ENCODE measurements at places on chromosomes 1 and 21.

GRCh38 chr1:175530622-175531375, 212.6 kb downstream of the TNR start:
- DNase-seq: no peak

DNA sequence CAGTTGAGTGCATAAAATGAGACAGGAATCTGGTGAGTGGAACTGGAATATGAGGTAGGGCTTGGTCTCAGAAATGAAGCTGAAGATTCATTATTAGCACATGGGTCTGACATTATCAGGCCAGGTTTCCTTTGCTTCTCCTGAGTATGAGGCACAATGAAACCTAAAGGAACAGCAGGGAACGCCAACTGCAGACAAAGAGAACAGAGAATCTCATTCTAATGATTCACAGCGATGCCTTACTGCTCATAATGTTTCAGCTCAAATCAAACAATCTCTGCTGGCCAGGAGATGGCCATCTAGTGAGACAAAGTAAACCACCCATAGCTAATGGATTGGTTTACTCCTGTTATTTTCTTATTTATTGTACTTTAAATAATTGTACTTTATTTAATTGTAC, 133.5 kb downstream of the C1orf21 start:
- DNase-seq: no peak

DNA sequence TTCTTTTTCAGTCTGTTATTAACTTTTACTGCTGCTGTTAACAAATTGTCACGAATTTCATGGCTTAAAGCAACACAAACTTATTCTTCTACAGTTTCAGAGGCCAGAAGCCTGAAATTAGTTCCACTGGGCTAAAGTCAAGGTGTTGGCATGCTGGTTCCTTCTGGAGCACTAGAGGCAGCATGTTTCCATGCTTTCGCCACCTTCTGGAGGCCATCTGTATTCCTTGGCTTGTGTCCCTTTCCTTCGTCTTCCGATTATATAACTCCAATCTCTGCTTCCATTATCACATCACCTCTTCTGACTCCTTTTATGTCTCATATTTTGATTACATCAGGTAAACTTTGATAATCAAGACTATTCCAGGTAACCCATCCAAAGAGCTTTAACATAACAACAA, 1742.1 kb downstream of the BRINP3 start:
- no peak for DNase-seq

DNA sequence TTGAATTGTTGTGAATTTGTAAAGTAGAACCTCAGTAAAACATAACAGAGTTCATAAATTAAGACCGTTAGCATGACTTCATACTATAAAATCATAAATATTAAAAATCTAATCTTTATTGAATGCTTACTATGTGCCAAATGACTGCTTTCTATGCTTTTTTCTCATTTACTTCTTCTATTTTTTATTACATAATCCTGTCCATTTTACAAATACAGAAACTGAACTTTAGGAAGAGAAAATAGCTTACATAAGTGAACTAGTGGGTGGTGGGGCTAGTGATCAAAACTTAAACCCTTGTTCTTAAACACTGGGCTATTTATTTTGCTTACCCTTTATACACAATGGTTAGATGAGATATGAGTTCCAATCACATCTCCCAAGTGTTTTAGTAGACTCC, 122.3 kb downstream of the ZC3H11B start:
- DNase-seq: no peak

- no peak for DNase-seq
These were observed 6.4 kb upstream of the ERI3 start for GRCh38 chr1:44361478-44361877.

GRCh38 chr1:175171036-175171913, 21.3 kb downstream of the KIAA0040 start:
- no peak for DNase-seq

DNA sequence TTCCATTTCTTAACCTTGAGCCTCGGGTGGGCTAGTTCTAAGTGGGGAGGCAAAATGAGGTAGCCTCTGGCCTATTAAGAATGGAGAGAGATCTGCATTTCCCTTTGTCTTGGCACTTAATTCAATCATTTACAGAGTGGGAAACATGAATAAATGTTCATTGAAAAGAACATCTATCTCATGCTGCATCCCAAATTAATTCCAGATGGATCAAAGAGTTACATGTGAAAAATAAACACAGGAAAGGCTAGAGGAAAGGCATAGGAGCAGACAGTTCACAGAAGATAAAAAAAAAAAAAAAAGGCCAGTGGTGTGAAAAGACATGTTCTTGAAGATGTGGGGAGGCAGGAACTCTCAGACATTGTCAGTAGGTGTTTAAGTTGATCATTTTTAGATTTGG, 35.7 kb upstream of the EPS8L3 start:
- DNase-seq: no peak

DNA sequence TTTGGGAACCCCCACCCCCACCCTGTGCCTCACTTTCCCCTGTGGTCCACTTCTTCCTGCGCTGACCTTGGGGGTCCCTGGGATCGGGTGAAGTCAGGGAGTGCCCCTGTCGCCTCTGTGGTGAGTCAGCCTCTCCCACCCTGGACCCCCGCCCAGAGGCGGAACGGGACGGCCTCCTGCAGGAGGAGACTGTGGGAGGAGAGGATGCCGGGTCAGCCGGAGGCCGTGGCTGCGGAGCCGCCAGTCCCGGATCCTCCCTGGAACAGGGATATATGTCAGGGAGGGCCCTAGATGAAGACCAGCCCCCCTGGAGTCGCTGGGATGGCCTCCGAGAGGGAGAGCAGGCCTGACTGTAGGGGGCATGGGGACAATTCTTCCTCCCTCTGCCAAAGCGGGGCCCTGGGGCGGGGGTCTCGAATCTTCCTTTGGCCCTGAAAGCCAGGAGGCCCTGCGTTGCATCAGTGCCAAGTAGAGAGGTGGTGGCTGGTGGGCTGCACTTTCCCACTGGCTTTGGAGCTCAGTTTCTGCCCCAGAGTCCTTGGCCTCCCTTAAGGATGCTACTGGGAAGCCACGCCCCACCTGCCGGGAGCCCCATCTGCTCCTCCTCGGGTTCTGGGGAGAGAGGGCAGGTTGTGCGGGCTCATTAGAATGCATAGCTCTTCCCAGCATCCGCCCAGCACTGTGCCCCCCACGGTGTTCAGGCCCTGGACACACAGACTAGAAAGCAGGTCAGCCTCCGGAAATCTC, 930 bp downstream of the ARHGEF10L start:
- no peak for DNase-seq

DNA sequence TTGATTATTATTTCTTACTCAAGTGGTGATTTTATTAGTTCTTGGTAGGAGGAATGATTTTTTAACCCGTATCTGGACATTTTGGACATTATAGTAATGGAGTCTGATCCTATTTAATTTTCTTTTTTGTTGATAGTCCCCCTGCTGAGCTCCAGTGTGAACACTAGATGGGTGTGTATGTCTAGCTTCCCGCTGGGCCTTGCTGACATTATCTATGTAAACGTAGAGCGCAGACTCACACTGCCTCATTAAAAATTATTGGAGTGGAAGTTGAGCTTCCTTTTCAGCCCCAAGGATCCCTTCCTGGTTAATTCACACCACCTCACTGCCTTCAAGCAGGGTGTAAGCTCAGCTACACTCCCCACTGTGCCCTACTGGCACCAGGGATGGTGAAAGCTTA, 467.6 kb upstream of the PKN2 start:
- no peak for DNase-seq

- DNase-seq: no peak
These were observed 15.2 kb downstream of the STYXL2 start for GRCh38 chr1:167109125-167109524.

DNA sequence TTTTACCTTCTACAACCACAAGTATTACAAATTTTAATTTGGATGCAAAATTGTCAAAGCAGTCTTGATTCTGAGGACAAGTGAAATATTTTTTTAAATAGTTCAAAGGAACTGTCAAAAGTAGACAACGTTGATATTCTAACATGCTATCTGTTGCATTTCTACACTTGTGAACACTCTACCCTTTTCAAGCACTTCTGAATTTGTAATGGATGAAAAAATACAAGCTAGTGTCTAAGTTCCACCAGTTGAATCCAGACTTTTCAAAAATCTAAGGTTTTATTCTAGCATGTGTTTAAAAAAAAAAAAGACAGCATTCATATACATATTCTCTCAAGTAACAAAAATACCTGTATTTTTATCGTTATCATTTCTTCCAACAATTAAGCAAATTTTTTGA, 2.1 kb downstream of the ARID4B start:
- no peak for DNase-seq

GRCh38 chr1:175200678-175201521, 8.3 kb upstream of the KIAA0040 start:
- no peak for DNase-seq

- no peak for DNase-seq
These were observed 72.7 kb upstream of the AK4 start for GRCh38 chr1:65075123-65075976.

- DNase-seq: peak; percentile 19
These were observed 270.2 kb upstream of the CSF3R start for GRCh38 chr1:36752891-36753361.

GRCh38 chr1:160567858-160568682, 11.2 kb downstream of the CD84 start:
- no peak for DNase-seq

- DNase-seq: no peak
These were observed 8.5 kb upstream of the WDR47 start for GRCh38 chr1:109050228-109050995.

- DNase-seq: peak; percentile 32
These were observed 25.2 kb upstream of the KIF26B start for GRCh38 chr1:245129319-245130240.

DNA sequence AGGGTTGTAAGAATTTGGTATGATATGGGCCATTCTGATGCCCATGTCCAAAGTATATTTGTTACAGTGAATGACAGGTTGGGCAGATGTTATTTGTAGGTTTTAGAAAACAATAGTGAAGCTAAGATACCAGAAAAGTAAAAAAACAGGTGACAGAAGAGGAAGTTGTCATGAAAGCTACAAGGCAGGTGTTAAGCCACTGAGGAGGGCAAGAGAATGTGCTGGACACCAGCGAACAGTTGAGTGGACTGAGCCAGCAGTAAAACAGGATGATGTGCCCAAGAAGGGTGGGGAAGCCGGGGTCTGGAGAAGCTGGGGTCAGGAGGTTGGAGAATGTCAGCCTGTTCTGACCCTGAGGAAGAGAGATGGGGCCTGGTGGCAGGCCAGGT, 83.3 kb downstream of the DTL start:
- DNase-seq: no peak

DNA sequence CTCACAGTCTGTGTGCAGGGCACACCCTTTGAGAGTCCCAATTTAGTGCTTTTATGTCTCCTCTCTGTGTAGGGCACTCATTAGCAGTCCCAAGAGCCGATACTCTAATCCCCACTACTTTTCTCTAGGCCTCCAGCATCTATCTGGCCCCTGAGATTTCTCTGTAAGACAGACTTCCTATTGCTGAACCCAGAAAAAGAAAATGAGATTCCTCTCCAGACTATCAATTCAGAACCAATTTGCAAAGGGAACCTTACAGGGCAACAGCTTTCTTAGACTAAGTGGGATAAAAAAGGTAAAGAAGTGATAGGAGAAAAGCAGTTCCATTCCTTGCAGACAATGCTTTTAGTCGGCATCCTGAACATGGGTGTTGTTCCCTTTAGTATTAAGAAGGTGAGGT, 172.2 kb downstream of the EDEM3 start:
- no peak for DNase-seq

GRCh38 chr1:223771814-223772770, 59.8 kb downstream of the CAPN2 start:
- no peak for DNase-seq

DNA sequence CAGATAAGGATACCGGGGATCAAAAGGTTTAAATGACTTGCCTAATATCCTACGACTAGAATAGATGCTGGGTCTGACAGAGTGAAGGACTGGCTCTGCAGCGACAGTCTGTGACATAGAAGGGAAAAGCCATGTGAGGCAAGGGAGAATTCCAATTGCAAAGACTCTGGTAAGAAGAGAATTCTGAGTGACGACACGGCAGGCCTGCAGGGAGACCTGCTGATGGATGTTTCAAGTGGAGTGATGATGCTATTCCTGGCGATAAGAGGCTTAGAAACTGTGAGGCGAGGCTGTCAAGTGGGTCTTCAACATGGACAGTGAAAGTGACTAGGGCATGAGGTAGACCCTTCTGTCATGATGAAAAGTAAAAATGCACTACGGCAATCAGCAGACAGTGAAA, 176.6 kb upstream of the PBX1 start:
- no peak for DNase-seq

DNA sequence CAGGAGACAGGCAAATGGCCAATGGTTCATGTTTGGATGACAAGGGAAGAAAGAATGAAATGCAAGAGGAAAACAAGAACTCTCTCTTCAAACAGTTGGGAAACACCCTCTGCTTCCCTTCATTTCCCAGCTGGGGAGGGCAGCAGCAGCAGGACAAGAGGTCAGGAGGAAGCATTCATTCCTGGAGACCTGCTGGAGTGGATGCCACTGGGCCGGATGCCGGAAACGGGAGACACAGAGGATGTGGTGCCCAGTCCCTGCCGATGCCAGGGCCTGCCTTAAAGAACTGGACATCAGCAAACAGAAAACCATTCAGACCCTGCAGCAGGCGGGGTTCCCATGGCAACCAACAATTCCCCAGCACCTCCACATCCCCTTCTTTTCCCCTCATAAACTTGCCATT, 102.3 kb upstream of the ZNF648 start:
- no peak for DNase-seq

GRCh38 chr1:193141804-193142203, 20.0 kb downstream of the CDC73 start:
- no peak for DNase-seq

DNA sequence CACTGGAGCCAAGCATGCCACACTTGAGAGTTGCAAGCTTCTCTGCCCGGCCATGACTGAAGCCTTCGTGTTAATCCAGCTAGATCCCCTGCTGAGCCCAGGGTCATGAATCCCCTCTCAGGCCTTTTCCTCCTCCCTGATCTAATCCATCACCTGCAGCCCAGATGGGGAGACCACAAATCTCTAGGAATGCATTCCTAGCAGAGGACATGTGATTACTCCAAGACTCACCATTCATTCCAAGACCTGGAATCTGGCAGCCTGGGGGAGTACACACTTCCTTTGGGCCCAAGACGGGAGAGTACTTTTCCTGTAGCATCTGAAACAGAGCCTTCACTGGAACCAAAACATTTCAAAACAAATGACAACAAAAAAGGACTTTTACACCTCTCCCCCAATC, 269.3 kb upstream of the NFIA start:
- DNase-seq: no peak

DNA sequence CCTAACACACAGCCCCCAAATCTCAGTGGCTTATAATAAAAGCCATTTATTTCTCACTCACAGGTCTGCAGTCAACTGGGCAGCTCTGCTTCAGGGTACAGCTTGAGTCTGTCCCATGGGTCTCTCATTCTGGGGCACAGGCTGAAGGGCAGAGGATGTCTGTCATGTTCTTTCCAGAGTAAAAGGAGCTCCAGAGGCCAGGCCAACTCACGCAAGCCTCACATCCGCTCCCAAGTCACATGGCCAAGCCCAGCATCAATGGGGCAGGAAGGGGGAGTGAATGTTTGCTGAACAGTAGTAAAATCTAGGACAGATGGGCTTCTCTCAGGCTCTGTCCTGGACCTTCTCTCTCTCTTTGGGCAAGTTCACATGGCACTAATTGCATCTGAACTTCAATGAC, 7.1 kb upstream of the SSBP3 start:
- no peak for DNase-seq

DNA sequence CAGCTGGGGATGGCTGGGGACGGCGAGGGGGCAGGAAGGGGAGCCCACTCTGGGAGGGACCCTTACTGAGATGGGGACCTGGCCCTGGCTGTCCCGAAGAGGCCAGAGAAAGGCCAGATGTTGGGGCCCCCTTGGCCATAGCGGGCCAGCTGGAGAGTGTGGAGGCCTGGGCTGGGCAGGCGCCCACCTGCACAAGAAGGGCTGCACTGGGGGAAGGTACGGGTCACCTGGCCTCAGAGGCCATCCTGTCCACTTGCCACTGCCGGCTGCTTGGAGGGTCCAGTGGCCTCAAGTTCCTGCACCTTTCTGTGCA, 5.0 kb upstream of the PLCH2 start:
- no peak for DNase-seq

All from chondrocyte (in vitro differentiated cells).